ENCODE measurements at places on chromosomes 4 and X. TPM values are rescaled to one million over a fixed set of nuclear protein-coding genes. Genes with fewer than 3 reads are reported as not detected.

GRCh38 chrX:100615005-100615404 lies 21.6 kb downstream of the TSPAN6 start:
- DNase-seq: no peak

GRCh38 chr4:76987153-76987591 lies 37.6 kb downstream of the SEPTIN11 start:
- DNase-seq: no peak

GRCh38 chrX:56279863-56280262 lies 47.7 kb downstream of the KLF8 start:
- DNase-seq: no peak

DNA sequence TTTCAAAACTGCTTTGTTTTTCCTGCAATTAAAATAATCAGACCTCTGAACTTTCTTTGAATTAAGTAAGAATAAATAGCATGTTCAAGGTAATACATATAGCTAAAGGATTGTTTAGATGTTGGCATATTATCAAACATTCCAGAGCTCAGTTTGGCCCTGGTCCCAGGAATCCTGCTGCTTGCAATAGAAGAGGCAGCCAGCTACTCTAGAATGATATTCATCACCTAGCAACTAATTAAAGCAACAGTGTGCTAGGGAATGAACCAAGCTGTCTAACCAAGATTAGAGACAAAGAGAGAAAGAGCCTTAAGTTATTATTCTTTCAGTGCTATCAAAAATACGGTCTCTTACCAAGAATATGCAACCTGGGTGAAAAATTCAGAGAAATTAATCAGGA lies 460.9 kb downstream of the GABRG1 start:
- DNase-seq: no peak

GRCh38 chrX:101265869-101266428 lies 25.2 kb downstream of the TAF7L start:
- no peak for DNase-seq

DNA sequence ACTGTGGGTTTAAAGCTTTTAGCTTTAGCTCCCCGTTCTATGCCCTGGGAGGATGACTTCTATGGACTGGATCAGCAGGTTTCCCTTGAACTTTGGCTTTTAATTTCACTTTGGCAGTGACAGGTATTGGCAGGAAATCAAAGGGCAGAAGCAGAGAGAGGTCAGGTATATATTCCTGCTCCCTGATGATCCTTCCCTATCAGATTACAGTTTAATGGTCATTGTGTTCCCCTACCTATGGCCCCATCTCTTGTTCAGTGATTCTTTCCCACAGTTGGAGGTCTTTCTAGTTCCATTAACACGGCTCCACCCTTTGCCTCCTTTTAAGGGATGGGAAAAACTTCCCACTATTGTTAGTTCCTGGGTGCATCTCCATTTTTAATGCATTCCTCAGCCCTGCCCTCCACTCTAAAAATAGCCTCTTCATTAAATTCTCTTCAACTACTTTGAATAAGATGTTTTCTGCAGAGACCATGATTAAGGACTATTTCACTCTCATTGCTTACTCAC lies 107.8 kb upstream of the TMEM47 start:
- no peak for DNase-seq

DNA sequence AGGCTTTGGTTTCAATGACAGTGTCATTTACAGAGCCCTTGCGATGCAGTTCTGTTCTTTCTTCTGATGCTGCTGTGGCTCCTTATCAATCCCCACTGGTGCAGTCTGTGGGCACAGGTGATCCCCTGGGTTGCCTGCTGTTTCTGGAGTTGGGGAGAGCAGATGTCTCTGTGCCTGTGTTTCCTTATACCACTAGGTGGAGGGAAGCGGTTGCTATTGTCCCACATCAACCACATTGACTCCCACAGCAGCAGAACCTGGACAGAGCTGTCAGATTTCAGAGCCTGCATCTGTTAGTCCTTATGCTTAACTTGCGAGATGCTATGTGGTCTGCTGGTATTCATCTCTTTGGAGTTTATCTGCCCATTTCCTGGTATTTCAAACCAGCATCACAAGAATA lies 57.7 kb downstream of the NEIL3 start:
- DNase-seq: no peak

DNA sequence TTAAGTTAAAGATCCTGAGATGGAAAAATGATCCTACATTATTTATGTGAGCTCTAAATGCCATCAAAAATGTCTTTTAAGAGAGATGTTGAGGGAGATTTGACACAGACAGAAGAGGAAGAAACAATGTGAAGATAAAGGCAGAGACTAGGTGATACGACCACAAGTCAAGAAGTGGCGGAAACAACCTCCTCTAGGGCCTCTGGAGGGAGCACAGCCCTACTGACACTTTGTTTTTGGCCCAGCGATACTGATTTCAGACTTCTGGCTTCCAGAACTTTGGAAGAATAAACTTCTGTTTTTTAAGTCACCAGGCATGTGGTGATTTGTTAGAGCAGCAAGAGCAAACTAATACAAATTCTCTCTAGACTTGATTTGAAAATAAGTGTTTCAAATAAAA lies 1216.1 kb downstream of the FSTL5 start:
- DNase-seq: no peak

GRCh38 chr4:87865960-87866598 lies 33.3 kb downstream of the MEPE start:
- DNase-seq: no peak

DNA sequence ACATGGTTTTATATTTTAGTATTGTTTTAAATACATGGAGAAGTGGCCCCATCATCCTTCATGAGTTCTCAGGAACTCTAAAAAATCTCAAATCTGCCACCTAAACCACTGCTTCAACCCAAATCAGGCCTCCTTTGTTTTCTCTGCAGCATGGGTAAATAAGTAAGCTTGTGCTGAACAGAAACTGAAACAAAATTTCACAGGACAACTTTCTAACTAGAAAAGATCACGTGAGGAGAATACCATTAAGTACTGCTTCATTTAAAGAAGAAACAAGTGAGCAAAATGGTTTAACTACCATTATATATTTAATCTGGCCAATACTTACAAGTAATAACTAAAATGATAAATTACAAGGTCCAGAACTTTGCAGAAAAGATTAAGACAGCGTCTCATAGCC lies 2.5 kb downstream of the ARAP2 start:
- no peak for DNase-seq

DNA sequence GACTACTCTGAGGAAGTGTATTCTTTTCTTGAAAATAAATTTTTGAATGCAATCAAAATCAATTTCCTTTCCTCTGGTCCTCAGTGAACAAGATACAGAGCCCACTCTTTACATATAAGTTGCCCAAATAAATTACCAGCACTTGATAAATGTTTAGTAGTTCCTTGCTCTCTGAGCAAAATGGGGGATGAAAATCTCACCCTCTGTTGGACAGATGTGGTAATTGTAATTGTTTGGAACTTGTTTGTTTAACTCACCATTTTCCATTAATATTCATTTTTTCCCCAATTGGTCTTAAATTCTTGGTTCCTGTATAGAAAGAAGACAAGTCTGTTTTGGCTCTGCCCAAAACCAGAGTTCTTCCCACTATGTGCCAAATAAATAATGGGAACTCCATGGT lies 146.3 kb downstream of the LDB2 start:
- DNase-seq: no peak

DNA sequence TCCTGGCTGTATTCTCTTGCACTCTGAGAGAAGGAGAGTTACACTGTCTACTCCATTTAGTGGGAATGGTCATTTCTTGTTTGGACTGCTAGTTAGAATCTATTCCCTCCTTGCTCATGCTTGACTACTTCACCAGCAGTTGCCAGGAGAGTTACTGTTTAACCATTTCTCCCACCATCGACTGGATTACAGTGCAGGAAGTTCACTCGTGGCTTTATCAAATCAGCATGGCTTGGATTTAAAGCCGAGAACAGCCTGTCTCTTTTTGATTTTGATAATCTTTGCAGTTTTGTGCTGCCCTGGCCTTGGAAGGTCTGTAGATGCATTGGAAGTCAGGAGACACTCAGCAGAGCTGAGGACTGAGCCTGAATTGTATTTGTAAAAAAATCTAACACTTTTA lies 3.2 kb downstream of the GBA3 start:
- no peak for DNase-seq

DNA sequence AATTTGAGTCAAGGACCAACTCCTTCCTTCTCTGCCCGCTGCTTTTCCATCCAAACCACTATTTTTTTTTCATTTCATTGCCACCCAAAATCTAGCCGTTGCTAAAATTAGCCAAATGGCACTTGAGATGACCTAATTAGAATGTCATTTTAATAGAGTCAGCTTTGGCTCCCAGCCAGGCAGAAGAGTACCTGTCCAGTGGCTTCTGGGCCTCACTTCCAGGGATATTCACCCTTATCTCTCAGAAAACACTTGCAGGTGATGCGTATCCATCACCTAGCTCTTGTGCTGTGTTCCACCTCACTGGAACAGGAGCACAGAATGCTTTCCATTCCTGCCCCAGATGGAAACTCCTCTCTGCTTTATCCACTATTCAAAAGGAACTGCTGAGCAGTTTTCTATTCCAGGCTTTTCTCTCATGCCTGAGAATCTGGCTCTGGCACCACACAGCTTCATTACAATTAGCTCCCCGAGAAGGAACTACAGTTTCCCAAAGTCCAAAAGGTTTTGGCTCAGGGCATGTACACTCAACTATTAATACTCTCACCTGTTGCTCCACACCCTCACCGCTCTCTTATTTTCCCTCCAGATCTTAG lies 18.5 kb downstream of the MAGEA9B start:
- no peak for DNase-seq

DNA sequence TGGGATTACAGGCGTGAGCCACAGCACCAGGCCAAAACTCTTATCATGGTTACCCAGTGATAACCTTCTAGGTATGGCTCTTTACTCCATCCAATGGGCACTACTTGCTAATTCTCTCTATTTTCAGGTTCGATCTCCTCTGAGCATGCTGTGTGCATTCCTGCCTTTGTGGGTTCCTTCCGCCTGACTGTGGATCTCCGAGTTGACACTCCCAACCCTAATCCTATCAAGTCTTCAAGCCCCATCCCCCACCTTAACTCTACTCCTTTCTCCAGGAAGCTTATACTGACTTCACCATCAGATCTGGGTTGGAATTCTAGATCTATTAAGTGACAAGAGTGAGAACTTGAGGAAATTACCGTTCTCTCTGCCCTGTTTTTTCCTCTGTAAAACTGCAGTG lies 64.6 kb downstream of the ZAR1 start:
- no peak for DNase-seq

DNA sequence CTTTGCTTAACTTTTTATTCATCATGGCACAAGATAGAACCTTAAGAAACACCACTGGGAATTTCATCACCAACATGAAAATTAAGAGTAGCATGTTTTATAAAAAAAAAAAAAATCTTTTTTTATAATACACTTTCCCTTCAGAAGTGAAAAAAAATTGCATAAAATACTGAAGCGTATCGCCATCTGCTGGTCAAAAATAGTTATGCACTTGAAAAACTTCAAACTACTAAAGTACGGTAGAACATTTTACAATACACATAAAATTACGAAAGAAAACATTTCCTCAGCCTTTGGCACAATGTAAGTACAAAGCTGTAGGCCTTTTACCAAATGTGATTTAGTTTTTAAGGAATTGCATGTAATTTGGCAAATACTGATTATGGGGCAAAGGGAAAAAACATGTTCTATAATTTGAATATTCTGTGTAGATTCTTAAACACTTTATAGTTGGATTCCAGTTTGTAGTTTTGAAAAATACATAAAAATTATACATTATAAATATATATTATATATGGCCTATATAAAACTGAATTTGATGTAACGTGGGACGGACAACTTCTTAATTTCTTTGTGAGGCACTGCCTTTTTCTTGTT lies 26.5 kb downstream of the HCCS start:
- DNase-seq: no peak

- DNase-seq: no peak
These were observed 420 bp downstream of the TSC22D3 start for GRCh38 chrX:107775000-107775733.

The TBC1D1 gene
- 219 TPM for total RNA-seq

The CCDC110 gene
- total RNA-seq: 3.8 TPM

The ADGRA3 gene
- total RNA-seq: 15.2 TPM

The CLIC2 gene
- 43.6 TPM for total RNA-seq

The RTL3 gene
- 6.9 TPM for total RNA-seq

Data from aorta (tissue), 5 donors.